ENCODE measurements at places on chromosomes 6 and 20.

GRCh38 chr6:66418906-66419305 lies 711.9 kb upstream of the EYS start:
- DNase-seq, result no peak

DNA sequence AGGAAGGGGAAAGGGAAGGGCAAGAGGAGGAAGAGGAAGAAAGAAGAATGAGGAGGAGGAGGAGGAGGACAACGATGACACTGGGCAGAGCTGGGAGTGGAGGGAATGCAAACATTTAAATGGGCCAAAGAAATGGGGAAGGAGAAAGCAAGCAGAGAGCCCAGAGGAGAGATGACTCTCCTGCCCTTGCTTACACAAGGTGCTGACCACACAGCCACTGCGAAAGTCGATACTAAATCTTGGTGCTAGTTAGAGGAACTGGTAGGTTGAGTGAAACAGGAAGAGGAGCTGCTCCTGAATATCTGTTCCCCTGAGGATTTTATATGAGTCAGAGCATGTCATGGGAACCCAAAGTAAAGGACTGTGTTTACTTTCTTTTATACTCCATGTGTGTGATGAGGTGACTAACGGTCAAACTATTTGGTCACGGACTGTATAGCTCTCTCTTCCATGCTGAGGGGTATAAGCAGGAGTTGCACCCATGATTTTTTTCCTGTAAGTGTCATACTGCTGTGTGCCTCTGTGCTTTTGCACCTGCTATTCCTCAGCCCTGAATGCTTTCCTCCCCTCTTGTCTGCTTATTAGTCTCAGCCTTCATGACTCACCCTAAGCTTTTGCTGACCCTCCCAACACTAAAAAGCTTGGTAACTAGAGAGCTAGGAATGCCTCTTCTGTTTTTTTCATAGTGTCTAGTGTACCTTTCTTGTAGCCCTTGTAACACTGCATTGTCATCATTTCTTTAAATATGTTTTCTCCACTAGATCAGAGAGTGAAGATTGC lies 9.5 kb upstream of the PAQR8 start:
- DNase-seq, result peak; percentile 37

- no peak for DNase-seq
Measured at GRCh38 chr6:161080263-161080970, 88.8 kb downstream of the MAP3K4 start.

- no peak for DNase-seq
Measured at GRCh38 chr6:37630281-37630799, 67.3 kb downstream of the MDGA1 start.

GRCh38 chr20:35942243-35942642 lies 12.1 kb downstream of the SCAND1 start:
- no peak for DNase-seq

Data from GF-D8 (cell line).